ENCODE measurements at places on chromosomes 16 and 17.

GRCh38 chr17:2400474-2400866, 390 bp downstream of the MNT start:
- DNase-seq = peak; percentile 75

DNA sequence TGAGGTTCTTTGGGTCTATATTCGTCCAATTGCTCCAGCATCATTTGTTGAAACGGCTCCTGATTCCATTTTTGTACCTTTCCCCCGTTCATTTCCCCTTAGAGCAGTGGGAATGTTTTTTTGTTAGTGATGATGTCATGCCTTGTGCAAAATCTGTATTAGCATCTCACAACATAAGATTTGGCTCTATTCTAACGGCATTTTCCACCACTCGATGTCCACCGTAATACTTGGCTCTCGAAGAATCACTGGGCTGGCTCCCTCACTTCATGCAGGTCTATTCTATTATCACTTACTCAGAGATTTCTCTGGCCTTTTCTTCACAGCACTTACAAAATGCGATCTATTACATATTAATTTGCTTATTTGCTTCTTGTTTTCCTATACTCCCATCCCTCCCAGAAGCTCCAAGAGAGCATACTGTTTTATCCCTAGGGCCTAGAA, 571 bp upstream of the NME1 start:
- no peak for DNase-seq

DNA sequence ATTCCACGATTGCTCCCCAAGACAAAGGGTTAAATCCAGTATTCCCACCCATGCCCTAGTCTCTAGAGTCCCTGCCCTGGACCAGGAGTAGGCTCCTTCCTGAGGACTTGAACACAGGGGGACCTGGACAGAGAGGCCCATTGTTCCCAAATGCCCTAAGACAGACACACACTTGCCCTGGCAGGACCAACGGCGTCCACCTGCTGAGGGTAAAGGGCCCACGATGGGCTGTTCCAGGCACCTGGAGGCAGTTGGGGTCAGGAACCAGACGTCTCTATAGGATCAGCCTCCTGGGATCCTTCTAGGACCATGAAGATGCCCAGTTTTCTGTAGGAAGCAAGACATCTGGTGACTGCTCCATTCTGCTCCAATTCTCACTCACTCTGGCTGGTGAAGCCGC, 39.3 kb downstream of the TNFRSF13B start:
- no peak for DNase-seq

- no peak for DNase-seq
Measured at GRCh38 chr16:75236736-75237397, 14.6 kb downstream of the BCAR1 start.

GRCh38 chr17:17022011-17022410, 20.2 kb upstream of the MPRIP start:
- no peak for DNase-seq

- no peak for DNase-seq
Measured at GRCh38 chr16:53031323-53031942, 21.3 kb downstream of the CHD9NB start.

- DNase-seq = no peak
Measured at GRCh38 chr17:46037722-46038255, 38.7 kb downstream of the STH start.

- DNase-seq = no peak
Measured at GRCh38 chr16:28602529-28602928, 5.7 kb upstream of the SULT1A2 start.

DNA sequence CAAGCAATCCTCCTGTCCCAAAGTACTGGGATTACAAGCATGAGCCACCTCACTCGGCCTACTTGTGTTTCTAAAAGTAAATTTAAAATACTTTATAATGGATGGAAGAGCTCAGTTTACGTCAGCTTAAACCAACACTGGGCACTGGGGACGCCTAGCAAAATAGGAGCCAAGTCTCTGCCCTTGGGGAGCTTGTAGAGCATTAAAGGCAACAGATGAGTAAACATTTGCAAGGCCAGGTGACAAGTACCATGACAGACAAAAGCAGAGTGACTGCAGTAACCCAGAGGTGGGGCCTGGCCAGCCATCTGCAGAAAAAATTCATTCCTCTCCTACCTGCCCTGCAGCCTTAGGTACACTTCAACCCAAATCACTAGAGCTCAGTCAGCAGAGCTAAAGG, 12.1 kb upstream of the NLK start:
- no peak for DNase-seq

DNA sequence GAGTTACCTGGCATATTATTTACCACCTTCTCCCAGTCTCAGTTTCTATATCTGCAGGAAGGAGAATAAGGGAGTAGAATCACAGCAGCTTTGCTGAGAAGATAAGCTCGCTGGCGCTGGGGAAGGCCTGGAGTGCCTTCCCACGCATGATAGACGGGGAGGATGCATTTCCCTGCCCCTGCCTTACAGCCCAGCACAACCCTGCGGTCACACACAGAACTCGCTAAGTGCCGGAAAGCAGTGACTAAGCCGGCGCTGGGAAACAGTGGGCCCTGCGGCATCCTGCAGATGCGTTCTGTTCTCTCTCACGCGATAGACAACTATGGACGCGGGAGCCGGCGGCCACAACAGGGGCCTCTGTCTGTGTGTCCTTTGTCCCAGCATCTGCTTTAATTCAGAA, 4.8 kb downstream of the CA5A start:
- DNase-seq = no peak

DNA sequence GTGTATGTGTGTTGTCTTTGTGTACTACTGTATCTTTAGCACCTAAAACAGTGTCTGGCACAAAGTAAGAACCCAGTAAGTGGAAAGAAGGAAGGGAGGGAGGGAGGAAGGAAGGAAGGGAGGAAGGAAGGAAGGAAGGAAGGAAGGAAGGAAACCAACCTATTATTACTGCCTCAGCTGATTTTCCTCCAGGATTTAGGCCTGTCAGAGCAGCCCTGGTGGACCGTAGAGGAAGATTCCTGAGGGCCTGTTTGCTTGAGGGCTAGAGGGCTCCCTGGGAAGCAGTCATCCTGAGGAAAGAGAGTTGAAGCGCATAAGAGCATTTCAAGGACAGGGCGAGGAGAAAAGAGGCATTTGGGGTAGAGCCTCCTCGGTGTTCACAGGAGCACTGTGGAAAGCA, 61.5 kb downstream of the WSB1 start:
- no peak for DNase-seq

GRCh38 chr17:29650396-29650795, 27.7 kb upstream of the CORO6 start:
- no peak for DNase-seq

DNA sequence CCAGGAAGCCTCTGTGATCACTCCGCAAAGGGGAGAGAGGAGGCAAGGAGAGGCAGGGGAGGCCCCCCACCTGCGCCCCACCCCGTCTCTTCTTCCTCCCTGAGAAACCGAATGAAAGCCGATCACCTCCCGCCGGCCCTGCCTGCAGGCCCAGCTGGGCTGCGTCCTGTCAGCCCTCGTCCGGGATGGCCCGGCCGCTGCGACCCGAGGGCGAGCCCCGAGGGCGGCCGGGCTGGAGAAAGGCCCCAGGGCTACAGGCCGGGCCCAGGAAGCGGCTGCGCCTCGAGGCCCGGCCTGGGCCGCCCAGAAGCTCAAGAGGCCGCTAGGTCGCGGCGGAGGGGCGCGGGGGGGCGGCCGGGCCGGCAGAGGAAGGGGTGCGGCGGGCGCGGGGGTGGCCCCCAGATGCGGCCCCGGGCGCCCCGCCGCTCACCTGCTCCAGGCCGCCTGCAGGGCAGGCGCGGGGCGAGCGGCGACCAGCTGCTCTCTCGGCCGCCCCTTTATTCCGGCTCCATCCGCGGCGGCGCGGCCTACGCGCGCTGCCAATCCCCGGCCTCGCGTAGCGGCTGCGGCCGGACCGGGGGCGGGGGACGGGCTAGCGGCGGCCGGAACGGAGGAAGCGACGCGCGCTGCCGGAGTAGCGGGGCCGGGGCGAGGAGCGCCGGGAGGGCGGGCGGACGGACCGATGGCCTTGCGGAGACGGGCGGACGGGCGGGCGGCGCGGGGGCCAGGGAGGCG, at the start of gene ZNF319:
ZNF319 (minus strand) TSS at position 702 of the 735 bp plus-strand sequence. CDS start 2,407 bp downstream, outside the sequence.
- DNase-seq = peak; percentile 29

- peak; percentile 59 for DNase-seq
Measured at GRCh38 chr16:75042426-75043174, 43.8 kb downstream of the ZNRF1 start.

DNA sequence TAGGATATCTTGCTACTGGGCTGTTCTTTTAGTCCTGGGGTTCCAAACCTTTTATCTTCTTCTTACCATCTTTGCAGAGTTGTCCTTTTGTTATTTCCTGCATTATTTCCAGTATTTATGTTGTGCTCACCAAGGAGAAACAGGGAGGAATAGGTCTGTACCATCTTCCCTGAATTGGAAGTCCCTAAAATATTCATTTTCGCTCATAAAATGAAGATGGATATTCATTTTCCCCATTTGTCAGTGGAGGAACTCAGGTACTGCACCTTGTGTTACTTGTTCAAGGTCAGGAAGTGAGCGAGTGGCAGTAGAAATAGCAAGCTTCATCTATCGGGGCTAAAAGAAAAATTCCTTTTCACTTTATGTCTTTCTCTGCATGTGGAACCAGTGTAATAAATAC, 989.7 kb downstream of the CDH11 start:
- DNase-seq = no peak

- DNase-seq = peak; percentile 31
Measured at GRCh38 chr16:53061701-53062159, 6.9 kb downstream of the CHD9 start.

DNA sequence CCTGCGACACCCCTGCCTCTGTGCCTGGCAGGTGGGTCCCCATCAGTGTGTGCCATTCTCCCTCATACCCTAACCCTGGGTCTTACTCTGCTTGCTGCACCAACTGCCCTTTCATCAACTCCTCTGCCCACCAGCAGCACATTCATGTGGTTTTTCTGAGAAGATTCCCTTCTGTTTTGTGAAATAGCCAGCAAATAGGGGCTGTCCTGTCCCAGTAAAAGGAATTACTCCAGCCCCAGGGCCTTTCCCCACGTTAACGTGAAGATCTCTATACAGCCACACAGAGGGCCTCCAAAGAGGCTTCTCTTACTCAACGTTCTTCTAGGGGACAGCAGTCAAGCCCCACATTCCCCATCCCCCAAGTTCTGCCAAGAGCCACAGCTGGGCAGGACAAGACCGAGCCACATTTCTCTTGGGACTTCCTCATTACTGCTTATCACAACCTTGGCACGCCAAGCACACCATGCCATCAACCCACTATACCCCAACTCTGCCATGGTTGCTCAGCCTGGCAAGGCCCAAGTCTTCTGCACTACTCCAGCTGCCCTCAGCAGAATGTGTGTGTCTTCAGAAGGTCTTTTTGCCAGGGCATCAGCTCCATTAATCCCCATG, 18.7 kb upstream of the CCL2 start:
- DNase-seq = peak; percentile 82

DNA sequence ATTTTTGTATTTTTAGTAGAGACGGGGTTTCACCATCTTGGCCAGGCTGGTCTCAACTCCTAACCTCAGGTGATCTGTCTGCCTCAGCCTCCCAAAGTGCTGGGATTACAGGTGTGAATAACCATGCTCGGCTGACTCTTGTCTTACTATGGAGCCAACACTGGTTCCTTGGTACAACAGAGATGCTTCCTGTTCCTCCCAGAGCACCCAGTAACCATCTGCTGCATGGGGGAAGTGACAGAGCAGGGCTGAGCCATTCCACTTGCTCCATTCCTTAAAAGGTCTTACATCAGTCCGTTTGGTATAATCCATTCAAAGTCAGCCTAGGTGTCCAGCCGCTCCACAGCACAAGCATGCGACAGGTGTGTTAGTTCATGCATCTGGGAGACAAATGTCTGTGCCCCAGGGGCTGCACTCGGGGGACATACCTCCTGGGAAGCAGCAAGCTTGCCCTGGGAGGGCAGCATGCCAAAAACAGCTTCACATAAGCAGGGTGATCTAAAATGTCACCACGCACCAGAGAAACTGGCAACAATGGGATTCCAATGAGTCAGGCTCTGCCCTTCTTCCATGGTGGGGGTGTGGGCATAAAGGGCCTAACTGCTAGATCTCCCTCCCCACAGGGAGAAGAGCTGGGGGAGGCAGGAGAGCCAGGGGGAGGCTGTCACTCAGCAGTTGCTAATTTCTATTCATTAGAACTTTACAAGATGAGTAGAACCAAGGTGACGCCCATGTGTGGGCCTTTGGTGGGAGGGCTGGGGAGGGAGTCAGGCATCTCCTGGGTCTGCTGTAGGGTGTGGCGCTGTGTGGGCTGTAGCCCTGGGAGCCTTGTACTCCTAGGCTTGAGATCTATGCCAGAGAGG, 35.5 kb downstream of the PIPOX start:
- no peak for DNase-seq

DNA sequence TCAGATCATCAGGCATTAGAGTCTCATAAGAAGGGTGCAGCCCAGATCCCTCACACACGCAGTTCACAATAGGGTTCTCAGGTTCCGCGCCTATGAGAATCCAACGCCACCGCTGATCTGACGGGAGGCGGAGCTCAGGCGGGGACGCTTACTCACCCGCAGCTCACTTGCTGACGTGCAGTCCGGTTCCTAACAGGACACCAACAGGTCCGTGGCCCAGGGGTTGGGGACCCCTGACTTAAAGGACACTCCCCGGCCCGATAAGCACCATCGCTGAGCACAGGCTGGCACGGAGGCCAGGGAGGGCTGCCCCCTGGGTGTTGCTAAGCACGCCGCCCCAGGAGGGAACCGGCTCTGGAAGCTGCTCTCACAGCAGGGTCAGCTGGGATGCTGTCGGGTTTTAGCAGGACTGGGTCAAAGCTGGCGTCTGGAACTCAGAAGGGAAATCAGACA, 30.1 kb upstream of the BAHCC1 start:
- DNase-seq = no peak

DNA sequence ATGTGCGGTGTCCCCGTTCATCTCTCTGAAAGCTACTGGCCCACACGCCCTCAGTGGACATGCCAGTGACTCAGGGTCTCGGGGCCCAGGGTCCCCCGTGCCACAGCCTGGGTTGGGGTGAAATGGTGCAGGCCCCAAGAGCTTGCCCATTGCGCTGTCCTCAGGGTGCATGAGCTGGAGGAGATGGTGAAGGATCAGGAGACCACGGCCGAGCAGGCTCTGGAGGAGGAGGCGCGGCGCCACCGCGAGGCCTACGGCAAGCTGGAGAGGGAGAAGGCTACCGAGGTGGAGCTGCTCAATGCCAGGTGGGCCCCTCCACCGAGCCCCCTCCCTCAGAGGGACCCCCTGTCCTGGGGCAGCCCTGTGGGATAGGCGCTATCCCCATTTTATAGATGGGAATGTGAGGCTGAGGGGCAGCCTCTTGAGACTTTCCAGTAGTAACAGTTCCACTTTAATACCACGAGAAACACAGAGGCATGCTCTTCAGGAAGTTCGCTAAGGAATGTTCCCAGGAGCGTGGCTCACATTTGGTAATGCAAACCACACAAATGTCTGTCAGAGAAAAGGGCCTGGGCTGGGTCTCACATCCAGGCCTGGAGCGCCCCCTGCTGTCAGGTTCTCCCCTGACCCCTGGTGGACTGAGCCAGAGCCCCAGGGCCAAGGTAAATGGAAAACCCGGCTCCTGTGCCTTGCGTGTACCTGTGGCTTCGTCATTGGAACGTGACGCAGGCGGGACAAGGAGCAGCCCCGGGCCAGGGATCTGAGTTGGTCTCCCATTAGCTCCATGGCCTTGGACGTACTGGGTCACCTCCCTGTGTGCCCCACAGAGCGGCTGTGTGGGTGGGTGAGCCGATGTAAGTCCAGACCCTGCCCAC, 133.7 kb downstream of the RAB11FIP4 start:
- peak; percentile 91 for DNase-seq

Measured in hematopoietic multipotent progenitor cell treated with erythropoietin and hydrocortisone succinate and interleukin-3 and kit ligand, for 6 days (in vitro differentiated cells).